ENCODE measurements at places on chromosomes 5 and 9.

GRCh38 chr5:51748647-51749046 lies 365.4 kb downstream of the ISL1 start:
- DNase-seq = no peak

- DNase-seq = no peak
Measured at GRCh38 chr9:99114846-99115500, 10.1 kb downstream of the TGFBR1 start.

DNA sequence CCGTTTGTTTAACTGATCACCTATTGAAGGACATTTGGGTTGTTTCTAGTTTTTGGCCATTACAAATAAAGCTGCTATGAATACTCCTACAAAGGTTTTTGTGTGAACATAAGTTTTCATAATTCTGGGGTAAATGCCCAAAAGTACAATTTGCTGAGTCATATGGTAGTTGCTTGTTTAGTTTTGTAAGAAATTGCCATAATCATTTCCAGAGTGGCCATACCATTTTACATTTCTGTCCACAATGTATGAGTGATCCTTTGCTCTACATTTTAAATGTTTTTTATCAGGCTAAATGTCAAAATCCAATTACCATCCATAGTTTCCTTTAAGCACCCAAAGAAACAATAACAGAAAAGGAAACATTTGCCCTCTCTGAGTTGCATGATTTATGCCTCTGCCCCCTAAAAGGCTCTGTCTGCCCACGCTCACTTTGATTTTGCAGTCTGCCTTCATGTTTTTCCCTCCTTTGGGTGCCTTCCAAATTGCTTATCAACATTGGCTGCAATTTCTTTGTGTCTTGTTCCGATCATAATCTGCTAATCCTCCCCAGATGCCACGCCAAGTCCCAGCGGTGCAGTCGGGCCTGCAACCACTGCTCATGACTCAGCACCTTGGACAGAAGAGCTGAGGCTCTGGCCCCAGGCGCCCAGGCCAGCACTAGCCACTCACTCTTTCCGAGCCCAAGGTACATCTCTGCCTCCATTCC lies 339.2 kb downstream of the PIK3R1 start:
- DNase-seq = no peak

- DNase-seq = no peak
Measured at GRCh38 chr5:139386050-139386438, 2.9 kb upstream of the SLC23A1 start.

DNA sequence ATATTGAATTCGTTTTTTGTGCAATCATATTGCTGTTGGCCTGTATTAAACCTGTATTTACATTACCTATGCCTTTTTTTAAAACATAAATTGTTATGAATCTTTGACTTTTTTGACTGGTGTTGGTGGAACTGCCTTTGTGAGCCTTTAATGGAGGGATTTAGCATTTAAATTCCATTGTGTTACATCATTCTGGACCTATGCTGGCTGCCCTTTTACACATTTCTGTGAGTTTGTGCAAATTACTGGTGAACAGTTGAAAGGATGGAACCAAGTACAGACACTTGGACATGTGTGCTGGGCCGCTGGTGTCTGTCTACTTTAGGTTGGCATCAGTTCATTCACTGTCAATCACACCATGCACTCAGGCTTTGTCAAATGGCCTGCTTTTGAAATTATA lies 3.4 kb downstream of the SNX18 start:
- DNase-seq = no peak

GRCh38 chr5:135571066-135571609 lies 7.7 kb downstream of the CXCL14 start:
- no peak for DNase-seq

DNA sequence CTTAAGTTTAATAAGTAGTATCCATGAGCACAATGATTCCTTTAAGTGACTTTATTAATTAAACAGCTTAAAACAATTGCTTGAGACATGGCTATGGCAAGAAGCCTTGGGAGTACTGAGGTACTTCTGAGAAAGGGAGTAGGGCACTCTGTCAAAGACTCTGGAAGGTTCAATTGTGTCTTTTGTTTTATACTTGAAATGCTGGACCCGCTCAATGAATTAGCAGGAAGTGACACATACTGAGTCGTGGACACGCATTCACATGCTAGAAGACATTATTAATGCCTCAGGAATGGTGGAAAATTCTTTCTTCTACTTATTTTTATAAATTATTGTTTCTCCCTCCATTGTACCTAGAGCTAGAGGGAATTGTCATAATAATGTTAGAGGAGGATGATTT lies 347.3 kb upstream of the ZNF608 start:
- DNase-seq = no peak

- DNase-seq = no peak
Measured at GRCh38 chr5:33046091-33046490, 335.0 kb downstream of the NPR3 start.

GRCh38 chr9:117927354-117927753 lies 223.2 kb downstream of the TLR4 start:
- no peak for DNase-seq

DNA sequence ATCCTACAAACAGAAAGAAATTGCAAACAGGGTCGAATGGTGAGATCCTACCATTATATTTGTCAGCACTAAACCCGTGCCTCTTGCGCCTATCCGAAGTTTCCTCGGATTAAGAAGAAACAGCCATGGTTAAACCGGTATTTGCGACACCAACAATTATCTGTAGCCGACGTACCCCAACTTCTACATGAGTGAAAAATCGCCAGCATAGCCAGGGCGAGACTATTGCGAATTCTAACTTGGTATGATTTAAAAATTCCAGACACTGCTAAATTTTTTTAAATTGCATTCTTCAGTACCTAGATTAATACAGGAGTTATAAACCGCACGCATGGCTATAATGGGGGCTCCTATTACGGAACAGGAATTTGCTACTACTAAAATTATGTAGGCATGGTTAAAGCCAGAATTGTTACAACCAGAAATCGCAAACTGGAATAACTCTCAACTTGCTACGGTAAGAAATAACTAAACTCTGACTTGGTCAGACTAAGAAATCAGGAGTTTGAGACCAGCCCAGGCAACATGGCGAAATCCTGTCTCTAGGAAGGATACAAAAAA lies 25.3 kb upstream of the ANXA2R start:
- DNase-seq = no peak

- no peak for DNase-seq
Measured at GRCh38 chr9:5586391-5586802, 42.5 kb upstream of the RIC1 start.

- DNase-seq = no peak
Measured at GRCh38 chr5:78550891-78551290, 97.7 kb downstream of the LHFPL2 start.

Data from NCI-H1092 (cell line).